ENCODE measurements at places on chromosomes 2 and 18. TPM values are rescaled to one million over a fixed set of nuclear protein-coding genes. Genes with fewer than 3 reads are reported as not detected.

DNA sequence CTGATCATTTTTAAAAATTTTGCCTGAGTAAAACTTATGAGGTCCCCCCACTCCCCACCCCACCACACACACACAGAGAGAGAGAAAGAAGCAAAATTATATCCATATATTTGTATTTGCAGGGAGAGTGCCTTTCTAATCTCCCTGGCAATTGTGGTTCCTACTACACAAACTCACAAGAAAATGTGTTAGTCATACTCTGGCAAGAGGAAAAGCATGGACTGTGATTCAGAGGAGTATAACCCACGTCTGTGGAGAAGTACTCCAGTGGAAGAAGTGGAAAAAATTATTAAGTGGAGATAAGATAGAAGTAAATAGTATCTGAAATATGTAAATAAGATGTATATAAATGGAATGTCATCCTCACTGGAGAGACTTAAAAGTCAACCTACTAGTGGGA is 114.0 kb downstream of the DSEL start:
- DNase-seq: peak; percentile 10

GRCh38 chr18:634551-635045 is 22.9 kb upstream of the TYMS start:
- DNase-seq: peak; percentile 46

DNA sequence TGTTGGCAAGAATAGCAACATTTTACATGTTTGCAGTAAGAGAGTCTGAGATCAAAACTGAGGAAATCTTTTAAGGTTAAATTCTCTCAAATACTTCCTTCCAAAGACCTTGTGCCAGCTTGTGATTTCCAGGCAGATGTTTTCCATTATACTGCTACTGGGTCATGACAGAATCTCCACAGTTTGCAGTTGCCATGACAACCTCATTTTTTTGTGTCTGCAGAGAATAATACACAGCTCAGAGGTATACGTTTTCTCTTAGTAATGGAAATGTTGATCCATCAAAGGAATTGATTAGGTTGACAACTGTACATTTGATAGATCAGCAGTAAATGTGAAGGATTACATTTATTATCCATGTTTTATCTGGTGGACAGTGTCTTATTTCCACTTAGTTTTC is 29.1 kb upstream of the CSRNP3 start:
- DNase-seq: peak; percentile 73

GRCh38 chr2:24544456-24545115 is 53.5 kb downstream of the NCOA1 start:
- DNase-seq: no peak

- no peak for DNase-seq
Measured at GRCh38 chr18:55585065-55585919, 2.7 kb downstream of the TCF4 start.

- no peak for DNase-seq
Measured at GRCh38 chr2:236121546-236121945, 46.6 kb downstream of the GBX2 start.

DNA sequence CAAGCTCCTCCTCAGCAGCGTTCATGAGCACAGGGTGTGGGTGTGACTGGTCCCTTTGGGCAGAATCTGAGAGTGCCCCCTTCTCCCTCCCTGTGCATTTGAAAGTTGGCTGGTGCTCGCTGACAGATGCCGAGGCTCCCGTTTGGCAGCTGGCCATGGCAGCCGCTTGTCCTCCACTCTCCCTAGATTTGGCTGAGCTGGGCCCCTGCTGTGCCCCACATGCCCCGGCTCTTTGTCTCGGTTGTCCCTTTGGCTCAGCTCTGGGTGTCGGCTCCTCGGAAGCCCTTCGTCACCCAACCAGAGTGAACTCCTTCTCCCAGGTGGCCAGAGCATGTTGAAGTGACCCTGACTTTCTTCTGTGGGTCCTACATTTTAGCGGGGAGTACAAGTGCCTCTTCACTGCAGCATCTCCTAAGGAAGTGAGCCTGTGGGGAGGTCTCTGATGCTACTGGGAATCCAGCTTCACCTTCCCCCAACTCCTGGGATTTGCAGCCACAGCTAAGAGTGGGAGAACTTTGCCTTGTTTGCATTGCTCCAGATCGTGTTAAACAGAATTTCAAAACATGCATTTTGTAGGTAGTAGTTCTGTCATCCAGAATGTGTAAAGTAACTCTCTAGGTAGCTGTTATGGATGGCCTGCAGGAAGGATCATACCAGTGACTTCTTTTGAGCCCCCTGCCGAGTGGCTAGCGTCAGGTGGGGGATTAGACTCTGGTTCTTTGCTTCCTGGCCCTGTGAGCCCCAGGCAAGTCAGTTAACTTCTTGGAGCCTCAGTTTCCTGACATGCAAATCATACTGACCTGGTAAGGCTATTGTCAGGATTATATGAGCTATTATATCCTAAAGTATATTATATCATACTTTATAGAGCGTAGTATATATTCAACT is 24.2 kb downstream of the HPCAL1 start:
- DNase-seq: no peak

DNA sequence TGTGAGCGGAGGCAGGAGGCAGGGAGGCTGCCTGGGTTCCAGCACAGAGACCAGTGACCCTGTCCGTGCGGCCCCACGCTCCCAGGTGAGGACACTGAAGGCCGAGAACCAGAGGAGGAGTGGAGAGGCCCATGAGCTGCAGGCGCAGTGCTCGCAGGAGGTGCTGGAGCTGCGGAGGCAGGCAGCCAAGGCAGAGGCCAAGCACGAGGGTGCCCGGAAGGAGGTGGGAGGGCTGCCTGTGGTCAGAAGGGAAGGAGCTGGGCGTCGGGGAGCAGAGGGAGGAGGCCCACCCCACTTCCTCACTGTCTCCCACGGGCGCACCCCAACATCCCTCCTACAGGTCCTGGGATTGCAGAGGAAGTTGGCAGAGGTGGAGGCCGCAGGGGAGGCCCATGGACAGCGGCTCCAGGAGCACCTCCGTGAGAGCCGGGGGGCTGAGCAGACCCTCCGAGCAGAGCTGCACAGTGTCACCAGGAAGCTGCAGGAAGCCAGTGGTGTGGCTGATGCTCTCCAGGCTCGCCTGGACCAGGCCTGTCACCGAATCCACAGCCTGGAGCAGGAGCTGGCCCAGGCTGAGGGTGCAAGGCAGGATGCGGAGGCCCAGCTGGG is 33.0 kb upstream of the SNED1 start:
- DNase-seq: no peak

CMPK2 gene
- 0.66 TPM for polyA plus RNA-seq

DNA sequence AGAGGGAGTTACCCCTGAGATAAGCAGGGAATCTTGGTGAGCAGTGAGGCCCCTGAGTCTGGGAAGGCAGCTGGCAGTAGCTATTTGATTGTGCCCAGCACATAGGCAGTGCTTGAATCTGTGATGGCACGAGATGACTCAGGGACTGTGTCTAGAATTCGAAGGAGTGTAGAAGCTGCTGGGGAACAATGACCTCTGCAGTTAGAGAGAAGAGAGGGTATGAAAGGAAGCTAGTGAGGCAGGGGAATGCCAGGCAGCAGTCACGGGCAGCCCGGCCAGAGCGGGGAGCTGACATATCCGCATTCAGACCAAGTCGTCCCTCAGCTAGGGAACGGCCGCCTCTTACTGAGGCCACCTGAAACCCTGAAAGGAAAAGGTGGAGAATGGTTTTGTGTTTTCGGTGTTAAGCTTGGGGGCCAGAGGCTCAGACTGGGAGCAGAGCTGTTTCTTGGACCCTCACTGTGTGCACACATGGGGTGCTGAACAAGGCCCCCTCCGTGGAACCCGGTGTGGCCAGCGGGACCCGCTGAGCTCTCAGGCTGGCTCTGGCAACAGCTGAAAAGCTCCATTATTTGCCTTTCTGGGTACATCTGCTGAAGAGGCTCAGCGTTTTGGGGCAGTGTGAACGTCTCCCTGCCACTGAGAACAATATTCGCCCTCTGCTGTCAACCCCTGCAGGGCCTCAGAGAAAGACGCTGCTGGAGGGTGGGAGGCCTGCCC is 32.9 kb downstream of the ARHGEF4 start:
- no peak for DNase-seq

DNA sequence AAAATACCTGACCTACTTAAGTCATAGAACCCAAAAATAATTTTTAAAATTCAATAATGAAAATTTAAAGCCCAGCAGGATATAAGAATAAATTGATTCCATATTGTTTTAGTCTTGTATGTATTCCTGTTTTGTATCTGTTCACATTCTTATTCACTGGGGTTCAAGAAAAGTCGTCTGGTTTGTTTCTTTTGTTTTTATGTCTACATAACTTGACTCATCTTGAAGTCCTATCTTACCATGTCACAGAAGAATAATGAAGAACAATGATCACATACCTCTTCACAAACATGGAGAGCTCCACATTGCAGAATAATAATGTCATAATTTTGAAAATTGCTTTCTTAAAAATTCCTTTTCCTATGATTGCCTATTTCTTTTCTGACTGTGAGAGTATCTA is 43.4 kb upstream of the LRP1B start:
- DNase-seq: no peak

GRCh38 chr2:128354161-128354560 is 35.5 kb upstream of the HS6ST1 start:
- no peak for DNase-seq

GRCh38 chr2:183068561-183068960 is 10.0 kb upstream of the DUSP19 start:
- DNase-seq: no peak
